Calu3 (cell line): ENCODE measurements at places on chromosomes 5 and 9.

- no peak for DNase-seq
Observed at GRCh38 chr5:172444110-172444510, 10.2 kb downstream of the SH3PXD2B start.

DNA sequence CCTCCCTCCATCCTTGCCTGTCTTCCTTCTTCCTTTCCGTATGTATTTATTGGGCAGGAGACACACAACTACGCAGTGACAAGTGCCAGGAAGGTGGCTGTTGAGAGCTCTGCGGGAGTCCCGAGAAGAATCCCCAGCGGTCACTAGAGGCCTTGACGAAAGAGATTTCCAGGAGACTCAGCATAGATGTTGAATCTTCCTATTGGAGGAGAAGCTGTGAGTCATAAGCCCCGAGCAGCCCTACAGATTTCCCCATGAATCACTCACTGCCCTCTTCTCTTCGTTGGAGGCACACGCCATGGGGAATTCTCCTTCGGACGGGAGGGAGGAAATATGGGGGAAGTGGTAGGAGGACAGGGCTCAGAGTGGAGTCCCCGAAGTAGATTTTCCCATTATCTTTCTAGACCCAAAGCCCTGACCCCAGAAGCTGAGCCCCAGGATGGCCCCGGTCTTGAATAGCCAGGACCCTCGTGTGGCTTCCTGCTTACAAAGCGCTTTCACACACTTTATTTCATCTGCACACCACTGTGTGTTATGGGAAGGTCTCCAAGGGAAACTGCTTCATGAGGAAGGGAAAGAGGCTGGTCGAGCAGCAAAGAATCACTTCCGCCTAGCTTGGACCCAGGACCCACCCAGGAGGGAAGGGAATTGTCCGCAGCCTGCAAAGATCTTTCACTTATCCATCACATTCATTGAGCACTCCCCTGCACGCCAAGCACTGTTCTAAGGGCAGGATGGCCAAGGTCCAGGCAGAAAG is 12.7 kb downstream of the DUSP1 start:
- peak; percentile 66 for DNase-seq

DNA sequence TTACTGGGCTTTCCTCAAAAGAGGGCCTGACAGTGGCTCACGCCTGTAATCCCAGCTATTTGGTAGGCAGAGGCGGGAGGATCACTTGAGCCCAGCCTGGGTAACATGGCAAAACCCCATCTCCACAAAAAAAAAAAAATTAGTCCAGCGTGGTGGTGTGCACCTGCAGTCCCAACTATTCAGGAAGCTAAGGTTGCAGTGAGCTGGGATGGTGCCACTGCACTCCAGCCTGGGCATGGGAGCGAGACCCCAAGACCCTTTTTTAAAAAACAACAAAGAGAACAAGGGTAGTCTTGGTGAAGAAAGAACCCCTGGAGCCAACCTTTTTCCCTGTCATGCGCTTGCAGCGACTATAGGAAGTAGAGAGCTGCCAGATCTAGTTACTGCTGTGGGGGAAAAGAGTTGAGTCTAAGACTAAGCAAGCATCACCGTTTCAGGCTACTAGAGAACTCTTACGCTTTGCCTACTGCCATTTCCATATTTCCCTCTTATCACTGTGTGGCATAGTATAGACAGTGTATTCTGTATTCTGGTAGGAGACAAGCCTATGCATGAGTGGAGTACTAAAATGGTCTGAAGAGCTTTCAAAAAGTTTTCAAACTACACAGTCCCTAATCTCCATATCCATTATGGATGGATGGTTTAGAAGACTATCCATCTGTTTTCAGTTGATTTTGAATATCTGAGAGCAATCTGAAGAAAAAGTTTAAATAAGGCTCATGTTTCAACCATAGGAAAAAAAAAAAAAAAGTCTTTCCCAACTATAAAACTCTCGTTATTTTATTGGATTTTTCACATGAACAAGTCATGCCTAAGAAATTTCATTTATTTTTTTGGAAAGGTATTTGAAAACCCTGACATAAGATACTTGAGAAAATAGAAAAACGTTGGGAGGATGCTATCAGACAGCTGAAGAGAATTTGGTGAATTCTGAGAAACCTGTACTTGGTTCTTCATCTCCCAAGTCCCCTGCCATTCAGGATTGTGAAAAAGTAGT is 2.6 kb downstream of the C9orf40 start:
- no peak for DNase-seq

GRCh38 chr5:1336749-1337488 is 8.0 kb downstream of the CLPTM1L start:
- DNase-seq = no peak

- no peak for DNase-seq
Observed at GRCh38 chr5:50646591-50646990, 19.8 kb upstream of the PARP8 start.

GRCh38 chr5:78243639-78244038 is 50.9 kb downstream of the AP3B1 start:
- DNase-seq = no peak

GRCh38 chr9:100229561-100229960 is 123.2 kb downstream of the TEX10 start:
- no peak for DNase-seq

DNA sequence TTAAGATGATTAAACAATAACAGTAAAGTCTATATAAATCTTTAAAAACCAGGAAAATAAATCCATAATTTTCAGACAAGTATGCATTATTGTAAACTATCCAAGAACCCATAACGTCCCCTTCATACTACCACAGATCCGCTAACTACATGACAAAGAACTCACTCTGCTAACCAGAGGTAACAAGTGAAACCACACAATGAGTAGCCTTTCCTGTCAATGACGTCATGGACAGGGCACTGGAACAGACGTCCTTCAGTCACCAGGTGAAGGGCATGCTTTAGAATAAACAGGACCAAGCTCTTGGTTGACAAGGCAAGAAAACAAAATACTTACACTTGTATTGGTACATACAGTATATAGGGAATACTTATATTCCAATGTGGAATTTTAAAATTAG is 45.2 kb downstream of the RNF130 start:
- DNase-seq = peak; percentile 16

- peak; percentile 76 for DNase-seq
Observed at GRCh38 chr5:173328844-173329490, 753 bp upstream of the STC2 start.

GRCh38 chr9:13110766-13111417 is 168.6 kb downstream of the MPDZ start:
- no peak for DNase-seq

- DNase-seq = no peak
Observed at GRCh38 chr5:5420251-5420650, 2.2 kb upstream of the ICE1 start.

DNA sequence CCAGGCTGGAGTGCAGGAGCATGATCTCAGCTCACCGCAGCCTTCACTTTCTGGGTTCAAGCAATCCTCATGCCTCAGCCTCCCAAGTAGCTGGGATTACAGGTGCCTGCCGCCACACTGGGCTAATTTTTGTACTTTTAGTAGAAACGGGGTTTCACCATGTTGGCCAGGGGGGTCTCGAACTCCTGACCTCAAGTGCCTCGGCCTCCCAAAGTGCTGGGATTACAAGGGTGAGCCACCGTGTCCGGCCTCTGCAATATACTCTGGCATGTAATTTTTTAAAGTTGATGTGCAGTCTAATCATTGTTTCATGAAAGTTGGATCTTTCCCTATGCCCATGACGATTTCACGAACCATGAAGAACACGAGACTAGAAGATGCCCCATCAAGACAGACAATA is 28.6 kb upstream of the PPP1R26 start:
- DNase-seq = no peak

DNA sequence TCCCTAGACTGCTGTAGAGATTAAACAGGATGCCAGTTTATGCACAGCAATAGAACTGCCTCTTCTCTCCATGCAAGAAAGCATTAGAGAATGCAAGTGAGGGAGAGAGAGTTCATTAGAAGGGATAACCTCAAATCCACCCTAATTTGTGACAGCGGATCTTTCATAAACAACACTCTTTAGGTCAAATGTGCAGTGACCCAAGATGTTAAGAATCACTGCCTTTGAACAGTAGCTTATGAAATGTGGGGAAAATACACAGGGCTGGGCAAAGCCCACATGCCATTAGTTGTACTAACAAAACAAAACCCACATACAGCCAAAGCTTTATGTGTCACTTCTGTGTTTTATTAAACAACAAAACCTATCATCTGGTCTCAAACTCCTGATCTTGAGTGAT is 36.2 kb upstream of the POU4F3 start:
- DNase-seq = no peak

DNA sequence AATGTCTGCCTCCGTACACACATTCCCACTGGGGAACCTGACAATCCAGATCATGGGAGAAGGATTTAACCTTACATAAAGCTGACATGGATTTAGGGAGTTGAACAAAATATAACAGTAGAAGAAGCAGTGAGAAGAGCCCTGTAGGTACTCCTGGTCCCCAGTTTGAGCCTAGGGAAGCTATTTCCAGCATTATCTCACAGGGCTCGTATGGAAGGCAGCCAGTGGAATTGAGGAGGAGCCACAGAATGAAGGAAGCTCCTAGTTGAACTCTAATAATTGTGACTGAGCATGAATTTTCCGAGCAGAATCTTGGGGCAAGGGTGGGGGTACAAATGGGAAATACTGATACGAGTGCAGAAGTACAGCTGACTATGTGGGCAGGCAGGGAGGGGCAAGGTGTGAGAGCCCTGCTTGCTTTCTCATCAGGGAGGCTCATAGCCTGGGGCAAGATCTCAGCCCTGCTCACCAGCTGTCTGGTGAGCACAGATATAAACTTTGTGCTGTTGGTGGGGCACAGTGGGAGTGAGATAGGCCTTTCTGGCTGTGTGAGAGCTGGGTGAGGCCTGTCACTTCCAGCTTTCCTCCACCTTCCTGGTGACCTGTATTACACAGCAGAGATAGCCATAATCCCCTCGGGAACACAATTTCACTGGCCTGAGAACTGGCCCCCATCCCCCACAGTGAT is 290.7 kb upstream of the IL12B start:
- no peak for DNase-seq

- DNase-seq = no peak
Observed at GRCh38 chr9:136043441-136043991, 51.6 kb downstream of the NACC2 start.

- peak; percentile 51 for DNase-seq
Observed at GRCh38 chr5:146878476-146879172, at the start of gene PPP2R2B. Gene PPP2R2B, minus strand, starts transcription at chr5:146878757.

DNA sequence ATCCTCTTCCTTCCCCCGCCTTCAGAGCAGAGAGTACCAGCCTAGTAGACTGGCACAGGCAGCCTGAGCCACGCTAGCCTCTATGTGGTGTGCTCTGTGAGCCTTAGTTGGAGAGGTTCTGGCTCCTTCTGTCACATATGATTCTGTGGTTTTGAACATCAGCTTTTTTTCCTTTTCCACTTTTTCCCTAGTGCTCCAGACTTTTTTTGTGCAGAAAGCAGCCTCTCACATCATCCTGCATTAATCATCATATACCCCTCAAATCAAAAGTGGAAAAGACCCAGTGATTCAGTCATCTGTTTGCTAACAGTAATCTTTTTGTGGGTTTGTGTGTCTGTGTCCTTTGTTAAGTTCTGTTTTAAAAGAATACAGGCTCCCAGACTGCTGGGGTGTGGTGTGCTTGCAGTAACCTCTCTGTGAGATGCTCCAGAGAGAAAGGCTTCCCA is 663.9 kb upstream of the RGMB start:
- no peak for DNase-seq

DNA sequence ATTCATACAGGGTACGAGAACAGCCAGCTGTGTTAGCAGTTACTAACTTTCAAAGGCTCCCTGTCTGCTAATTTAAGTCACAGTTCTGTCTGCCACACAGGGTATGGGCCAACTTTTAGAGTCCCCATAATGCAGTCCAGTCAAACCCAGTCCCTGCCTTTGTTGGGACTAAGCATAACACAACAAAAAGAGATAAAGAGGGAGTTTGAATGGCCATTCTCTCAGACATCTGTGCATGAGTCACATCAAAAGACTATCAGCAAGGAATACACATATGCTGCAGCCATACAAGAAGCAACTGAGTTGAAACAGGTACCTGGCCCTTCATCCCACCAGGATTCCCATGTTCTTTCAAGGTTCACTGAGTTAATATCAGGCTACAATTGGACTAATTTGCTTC is 744.5 kb upstream of the C9orf72 start:
- no peak for DNase-seq

DNA sequence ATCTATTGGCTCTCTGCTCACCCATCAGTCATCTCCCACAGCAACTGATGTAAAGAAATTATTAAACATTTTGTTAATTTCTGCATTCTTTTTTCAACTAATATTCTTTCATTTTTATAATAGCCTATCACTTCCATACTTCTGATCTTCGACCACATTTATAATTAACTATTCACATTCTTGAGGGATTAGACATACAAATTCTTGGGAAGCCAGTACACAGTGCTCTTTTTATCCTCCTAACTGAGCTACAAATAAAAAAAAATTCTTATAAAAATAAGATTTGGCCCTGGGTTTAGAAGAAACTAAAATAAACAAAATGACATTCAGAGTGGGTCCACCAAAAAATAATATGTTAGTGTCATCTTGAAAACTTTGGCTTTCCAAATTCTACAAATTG is 103.7 kb upstream of the ITGA1 start:
- DNase-seq = no peak

DNA sequence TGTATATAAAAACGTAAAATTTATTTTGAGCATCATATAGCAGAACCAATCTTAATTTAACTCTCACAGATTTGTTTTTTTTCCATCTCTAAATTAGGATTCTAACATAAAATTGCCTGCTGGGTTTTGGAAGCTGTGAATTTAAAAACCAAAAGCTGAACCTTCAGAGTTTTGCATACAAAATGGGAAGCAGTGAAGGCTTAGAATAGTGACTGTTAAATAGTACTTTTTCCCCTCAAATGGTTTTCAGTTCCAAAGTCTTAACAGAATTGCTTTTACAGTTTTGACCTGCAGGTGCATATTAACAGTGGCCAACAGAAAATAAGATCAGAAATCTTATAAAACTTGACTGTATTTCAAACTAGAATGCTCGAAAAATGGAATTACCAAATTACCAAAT is 55.1 kb upstream of the LVRN start:
- DNase-seq = no peak

- DNase-seq = peak; percentile 23
Observed at GRCh38 chr9:34493972-34494535, 28.7 kb downstream of the ENHO start.

DNA sequence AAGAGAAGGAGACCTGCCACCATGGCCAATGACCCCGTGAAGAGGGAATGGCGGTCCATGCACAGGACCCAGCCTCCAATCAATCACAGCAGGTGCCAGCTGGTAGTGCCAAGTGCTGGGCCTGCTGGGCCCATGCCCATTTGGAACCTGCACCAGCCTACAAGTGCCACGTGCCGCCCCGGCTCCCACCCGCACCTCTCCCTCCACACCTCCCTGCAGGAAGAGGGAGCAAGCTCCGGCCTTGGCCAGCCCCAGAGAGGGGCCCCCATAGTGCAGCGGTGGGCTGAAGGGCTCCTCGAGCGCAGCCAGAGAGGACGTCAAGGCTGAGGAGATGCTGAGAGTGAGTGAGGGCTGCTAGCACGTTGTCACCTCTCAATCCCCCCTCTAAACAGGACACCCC is 37.8 kb upstream of the NPR3 start:
- no peak for DNase-seq
